NCI-H2029 treated with DMSO at 0.1 percent for 48 hours (cell line): ENCODE measurements at places on chromosomes 2 and 18.

- peak; percentile 51 for DNase-seq
These were observed 111.6 kb upstream of the HAAO start for GRCh38 chr2:42903821-42904575.

DNA sequence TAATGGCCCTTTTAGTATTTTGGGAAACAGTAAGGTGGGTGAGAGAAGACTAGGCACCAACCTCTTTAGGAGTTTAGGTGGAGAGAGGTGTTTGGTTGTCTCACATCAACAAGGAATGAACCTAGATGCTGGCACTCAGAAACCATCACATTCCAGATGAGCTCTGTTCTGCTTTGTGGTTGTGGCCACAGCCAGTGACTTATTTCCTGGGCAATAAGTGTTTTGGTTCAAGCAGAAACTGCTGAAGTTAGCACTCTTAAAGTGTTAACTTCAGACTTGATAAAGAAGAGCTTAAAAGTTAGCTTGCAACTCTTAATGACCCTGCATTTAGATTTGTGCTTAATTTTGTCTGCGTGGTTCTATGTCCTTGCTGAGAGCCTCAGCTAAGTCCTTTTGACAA is 929.2 kb downstream of the SLC4A3 start:
- DNase-seq: no peak

DNA sequence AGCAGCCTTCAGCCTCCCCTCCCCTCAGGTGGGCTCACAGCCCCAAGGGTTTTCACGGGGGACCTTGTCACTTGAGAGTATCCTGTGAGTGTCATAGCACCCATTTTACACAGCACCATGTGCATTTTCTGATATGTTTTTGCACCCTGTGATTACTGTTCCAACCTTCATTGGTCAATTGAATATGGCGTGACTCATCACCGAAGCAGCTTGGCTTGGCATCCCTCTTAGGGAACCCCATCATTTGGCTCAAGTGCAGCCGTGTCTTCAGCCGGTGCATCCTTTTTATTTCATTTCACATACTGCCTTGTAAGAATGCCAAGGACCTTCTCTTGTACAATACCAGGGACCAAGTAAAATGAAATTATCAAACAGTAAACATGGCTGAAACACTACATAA is 57.6 kb downstream of the NPAS2 start:
- DNase-seq: no peak

DNA sequence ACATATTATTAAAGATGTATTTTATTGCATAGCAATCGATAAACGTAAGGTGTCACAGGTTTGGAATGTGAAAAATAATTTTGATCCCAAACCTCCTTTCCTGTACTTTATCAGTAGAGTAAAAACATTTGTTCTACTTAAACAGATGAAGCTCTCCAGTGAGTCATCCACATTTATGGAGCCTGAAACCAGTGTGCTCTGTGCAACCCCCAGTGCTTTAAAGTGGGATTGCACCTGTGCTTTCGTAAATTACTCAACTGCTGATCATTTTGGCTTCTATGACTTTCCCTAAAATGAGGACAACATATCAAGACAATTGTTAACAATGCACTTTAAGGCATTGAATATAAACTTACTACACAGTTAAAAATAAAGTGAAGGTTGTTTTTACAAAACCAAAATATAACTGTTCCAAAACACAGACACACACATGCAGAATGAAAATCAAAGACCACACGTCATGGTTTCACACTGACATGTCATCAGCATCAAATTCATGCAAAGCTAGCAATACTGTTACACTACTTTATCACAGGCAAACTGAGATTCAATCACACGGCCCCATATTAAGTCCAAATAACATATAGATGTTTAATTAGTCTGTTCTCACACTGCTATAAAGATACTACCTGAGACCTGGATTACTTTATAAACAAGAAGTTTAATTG is 9.7 kb downstream of the TMEM18 start:
- DNase-seq: no peak

- no peak for DNase-seq
These were observed 243.0 kb downstream of the WDPCP start for GRCh38 chr2:63345285-63345633.

GRCh38 chr18:23220355-23220754 is 85.1 kb downstream of the CABLES1 start:
- DNase-seq: no peak
